ENCODE measurements at places on chromosomes 7 and 10.

GRCh38 chr10:73810358-73810734, 1.1 kb downstream of the NDST2 start:
- DNase-seq: no peak

GRCh38 chr10:17479015-17479615, 24.7 kb upstream of the ST8SIA6 start:
- no peak for DNase-seq

DNA sequence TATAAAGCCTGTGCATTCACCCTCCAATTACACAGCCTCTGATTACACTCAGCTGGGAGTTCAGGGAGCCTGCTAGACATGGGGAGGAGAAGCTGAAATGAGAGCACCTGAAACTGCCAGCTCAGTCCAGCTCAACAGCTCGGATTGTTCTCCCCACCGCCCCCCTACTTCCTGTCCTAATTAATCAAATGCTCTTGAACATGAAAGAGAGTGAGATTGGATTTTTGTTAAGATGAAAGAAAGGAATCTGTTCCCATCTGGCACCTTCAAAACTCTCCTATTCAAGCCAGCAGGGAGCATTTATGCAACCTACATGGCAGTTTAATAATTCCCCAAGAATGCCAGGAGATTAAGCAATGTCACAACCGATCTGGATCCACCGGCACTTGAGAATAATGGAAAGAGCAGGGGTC, 98.0 kb downstream of the NPSR1 start:
- DNase-seq: peak; percentile 60

DNA sequence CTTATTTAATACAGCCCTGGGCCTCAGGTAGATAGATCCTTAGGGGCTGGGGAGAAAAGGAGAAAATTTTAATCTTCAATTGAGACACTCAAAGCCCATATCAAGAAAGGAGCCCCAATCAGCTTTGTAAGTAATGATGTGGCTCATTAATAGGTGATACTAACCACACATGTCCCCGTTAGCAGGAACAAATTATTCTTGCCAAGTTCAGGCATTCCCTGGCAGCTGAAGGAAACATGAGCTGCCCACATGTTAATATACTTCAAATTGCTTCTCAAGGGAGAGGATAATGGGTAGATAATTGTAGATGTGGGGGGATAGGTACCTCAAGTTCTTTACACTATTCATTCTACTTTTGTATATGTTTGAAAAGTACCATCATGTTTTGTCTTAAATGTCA, 14.5 kb downstream of the IFIT5 start:
- no peak for DNase-seq

- DNase-seq: no peak
Observed at GRCh38 chr7:44225566-44226395, 25.0 kb downstream of the YKT6 start.

- DNase-seq: no peak
Observed at GRCh38 chr10:3172081-3172445, 519 bp downstream of the PITRM1 start.

GRCh38 chr10:132960071-132960472, 17.7 kb upstream of the CFAP46 start:
- DNase-seq: no peak

- DNase-seq: no peak
Observed at GRCh38 chr7:1743481-1744230, 73.6 kb downstream of the ELFN1 start.

DNA sequence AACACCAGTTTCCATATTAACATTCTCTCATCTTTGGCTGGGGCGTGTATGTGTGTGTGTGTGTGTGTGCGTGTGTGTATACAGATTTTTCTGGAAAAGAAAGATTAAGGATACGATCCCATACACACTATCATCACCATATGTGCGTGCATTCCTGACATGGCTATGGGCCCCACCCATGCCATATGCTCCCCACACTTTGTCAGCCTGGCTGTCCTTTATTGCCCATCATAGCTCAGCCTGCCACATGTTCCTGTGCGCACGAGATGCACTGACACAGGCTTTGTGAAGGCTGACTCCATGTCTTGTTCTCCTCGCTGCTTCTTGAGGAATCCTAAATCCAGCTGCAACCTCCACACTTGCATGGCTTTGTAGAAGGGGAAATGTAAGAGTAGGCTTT, 984.1 kb downstream of the LRMDA start:
- DNase-seq: no peak

DNA sequence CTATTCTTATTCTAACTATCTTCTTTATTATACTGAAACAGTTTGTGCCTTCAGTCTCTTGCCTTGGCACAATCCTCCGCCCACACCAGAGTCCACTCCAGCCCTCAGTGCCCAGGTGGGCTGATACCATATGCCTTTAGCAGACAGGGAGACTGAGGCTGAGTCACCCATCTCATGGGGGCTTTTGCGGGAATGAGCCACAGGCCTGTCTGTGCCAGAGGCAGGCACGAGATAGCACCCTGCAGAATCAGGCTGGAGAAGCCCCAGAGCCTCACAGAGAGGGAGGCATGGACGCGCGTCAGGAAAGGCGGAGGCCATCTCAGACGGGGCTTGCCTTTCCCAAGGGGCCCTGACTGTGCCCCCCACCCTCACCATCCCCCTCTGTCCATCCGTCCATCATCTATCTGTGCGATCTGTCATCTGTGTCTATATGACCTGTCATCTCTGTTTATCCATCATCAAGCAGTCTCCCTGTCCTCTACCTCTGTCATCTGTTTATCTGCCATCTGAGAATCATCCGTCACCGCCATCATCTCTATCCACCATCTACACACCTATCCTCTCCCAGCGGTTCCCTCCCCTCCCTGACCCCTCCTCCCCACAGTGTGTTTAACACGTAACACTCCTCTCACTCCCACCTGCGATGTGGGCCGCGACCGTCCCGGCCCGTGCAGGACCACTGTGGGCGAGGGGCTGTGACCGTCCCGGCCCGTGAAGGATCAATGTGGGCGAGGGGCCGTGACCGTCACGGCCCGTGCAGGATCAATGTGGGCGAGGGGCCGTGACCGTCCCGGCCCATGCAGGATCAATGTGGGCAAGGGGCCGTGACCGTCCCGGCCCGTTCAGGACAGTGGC, 7.3 kb upstream of the ADAP1 start:
- no peak for DNase-seq

DNA sequence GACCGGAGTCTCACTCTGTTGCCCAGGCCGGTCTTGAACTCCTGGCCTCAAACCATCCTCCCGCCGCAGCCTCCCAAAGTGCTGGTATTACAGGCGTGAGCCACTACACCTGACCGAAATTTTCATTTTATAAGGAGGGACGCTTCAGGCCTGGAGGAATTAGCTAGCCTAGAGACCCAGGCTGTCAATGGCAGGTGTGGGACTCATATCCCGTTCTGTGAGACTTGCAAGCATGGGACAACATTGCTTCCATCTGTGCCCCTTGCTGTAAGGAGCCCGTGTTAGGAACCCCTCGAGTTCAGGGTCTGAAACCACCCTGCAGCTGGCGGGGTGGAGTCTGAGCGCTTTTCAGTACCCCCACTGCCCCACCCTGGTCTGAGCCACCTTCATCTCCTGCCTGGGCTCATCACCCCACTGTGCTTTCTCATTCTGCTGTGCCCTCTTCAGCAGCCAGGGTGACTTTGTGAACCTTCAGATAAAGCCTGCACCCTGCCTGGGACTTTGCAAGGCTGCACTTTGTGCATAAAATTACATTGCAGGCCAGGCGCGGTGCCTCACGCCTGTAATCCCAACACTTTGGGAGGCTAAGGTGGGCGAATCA, 1.3 kb upstream of the DAGLB start:
- no peak for DNase-seq

DNA sequence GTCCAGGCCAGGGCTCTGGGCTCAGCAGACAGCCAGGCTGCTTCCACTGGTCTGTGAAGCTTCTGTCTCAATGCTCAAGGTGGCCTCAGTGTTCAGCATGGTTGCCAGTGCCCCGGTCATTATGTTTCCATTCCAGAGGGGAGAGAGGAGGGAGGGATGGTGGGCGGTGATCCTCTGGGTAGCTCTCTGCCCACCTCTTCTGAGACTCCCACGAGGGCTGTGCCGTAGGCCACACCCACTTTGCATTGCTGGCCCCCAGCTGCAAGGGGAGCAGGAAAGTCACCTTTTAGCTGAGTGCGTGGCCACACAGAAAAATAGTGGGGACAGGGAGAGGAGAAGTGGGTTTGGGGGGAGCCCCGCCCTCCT, 42.5 kb downstream of the FOXK1 start:
- DNase-seq: no peak

DNA sequence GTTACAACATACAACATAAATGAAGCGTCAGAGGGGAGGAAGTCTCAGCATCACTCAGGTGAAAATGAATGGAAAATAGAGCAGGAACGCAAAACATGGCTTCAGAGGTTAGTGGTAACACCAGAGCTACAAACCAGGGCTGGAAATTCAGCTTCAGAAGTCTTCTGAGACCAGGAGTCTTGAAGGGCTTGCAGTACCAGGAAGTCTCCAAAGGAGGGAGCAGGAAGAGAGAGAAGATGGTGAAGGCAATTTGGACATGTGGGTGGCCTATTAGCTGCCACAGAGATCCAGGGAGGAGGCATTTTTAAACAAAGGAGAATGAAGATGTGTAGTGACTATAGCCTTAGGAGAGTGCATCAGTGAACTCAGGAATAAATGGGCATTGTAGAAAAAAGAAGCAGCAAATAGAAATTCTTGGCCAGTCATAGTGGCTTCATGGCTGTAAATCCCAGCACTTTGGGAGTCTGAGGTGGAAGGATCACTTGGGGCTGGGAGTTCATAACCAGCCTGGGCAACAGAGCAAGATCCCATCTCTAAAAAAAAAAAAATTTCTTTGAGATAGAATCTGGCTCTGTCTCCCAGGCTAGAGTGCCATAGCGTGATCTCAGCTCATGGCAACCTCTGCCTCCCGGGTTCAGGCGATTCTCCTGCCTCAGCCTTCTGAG, 9.3 kb upstream of the TET1 start:
- DNase-seq: peak; percentile 39

DNA sequence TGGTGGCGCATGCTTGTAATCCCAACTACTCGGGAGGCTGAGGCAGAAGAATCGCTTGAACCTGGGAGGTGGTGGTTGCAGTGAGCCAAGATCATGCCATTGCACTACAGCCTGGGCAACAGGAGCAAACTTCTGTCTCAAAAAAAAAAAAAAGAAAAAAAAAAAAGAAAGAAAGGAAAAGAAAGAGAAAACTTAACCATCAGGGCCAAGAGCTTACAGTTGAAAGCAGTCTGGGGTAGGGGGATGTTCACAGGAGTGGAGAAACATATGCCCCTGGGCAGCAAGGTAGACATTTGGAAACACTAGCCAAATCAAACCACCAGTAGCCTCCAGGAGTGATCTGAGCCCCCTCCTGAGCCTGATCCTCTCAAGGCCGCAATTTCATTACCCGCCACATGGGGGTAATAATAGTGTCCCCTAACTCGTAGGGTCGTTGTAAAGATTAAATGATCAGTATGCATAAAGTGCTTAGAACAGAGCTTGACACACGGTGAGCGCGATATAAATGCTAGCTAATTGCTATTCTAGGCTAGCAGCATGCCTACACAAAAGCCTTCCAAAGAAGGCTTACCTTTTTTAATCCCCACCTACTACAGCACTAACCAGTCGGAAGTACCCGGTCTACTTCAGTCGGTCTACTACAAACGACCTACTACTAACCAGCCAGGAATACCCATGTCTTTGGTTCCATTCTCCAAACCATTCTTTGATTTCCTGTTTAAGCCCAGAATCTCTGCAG, 274.3 kb upstream of the NEBL start:
- DNase-seq: no peak

DNA sequence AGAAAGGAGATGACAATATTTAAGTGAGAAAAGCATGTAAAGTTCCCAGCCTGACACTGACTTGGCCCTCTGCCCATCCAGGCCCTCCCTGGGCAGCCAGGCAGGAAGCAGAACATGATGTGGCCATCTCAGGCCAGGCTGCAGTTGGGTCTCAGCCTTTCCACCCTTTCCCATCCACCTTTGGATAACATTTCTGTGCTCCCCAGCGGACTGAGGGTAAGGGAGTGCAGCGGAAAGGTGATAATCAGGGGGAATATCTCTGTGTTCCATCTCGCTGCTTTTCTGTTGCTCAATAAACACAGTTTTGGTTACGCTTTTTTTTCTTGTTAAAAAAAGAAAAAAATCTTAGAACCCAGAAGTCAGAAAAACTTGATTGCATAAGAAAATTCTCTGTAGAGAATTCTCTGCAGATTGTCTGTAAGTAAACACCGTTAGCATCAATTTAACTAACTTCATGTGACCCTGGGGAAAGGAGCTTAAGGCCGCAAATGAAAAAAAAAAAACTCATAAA, 37.2 kb upstream of the TARP start:
- no peak for DNase-seq

- no peak for DNase-seq
Observed at GRCh38 chr10:71404503-71405295, 8.0 kb downstream of the CDH23 start.

DNA sequence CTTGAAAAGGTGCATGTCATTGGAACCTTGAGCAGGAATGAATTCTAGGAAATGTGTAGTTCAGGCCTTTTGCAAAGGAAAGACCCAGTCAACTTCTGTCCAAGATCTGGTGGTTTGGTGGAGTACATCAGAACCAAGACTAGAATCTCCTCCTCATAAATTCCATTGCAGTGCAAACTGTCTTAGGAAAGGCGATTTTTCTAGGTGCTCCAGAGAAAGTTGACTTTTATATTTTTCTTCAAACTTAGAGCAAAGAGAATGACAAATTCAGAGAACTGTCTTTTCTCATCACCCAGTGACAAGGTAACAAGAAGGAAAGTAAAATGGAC, 50.0 kb downstream of the PRTFDC1 start:
- DNase-seq: no peak

- DNase-seq: no peak
Observed at GRCh38 chr7:66429498-66430163, 199.1 kb upstream of the KCTD7 start.

DNA sequence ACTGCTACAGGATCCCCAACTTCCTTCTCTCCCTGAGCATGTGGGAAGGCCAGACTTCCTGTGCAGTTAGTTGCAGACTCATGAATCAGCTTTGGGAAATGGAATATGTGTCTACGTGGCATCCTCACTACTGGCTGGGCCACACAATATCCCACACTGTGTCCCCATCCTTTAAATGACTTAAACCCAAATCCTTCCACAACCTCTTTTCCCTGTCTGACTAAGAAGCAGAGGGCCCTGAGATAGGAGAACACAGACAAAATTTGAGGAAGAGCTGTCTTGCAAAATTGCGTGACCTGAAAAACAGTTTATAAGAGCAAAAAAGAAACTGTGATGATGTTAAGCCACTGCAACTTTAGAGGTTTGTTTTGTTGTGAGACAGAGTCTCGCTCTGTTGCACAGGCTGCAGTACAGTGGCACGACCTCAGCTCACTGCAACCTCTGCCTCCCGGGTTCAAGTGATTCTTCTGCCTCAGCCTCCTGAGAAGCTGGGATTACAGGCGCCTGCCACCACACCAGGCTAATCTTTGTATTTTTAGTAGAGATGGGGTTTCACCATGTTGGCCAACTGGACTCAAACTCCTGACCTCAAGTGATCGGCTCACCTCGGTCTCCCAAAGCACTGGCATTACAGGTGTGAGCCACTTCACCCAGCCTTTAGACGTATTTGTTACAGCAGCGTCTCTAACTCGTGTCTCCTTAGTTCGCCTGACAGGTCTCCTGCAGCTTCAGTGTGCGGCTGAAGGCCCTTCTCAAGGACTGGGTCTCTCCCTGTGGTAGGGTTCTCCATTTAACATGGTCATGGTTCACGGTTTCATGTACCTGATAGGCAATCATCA, 46.9 kb upstream of the SFMBT2 start:
- DNase-seq: no peak
